ENCODE measurements at places on chromosomes 2 and 18.

DNA sequence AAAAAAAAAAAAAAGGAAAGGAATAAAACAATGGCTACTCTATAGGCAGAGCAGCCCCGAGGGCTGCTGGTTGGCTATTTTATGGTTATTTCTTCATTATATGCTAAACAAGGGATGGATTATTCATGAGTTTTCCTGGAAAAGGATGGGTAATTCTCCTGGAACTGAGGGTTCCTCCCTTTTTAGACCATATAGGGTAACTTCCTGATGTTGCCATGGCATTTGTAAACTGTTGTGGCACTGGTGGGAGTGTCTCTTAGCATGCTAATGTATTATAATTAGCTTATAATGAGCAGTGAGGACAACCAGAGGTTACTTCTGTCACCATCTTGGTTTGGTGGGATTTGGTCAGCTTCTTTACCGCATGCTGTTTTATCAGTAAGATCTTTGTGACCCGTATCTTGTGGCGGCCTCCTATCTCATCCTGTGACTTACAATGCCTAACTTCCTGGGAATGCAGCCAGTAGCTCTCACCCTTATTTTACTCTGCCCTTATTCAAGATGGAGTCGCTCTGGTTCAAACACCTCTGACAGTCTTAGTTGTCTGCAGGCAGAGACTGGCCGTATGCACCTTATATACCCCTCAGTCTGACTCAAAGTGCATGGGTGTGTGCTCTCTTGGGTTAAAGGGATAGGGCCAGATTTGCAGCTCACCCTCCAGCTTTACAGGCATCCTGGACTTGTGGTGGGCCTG lies 57.7 kb downstream of the HAUS1 start:
- DNase-seq, result no peak

DNA sequence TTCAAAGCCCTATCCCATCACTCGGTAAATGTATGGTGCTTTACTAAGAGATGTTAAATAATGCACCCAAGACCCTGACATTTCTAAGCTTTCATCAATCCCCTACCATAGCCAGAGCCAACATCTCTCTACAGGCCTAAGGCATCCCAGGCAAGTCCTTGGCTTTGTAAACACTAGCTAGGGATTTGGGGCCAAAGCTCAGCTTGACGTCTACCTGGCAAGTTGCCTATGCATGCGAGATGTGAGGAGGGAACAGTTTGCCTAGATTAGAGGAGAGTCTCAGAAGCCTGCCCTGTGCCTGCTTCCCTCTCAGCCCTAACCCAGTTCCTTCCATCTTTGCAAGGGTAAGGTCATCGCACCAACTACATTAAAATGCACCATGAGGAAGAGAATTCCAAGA lies 221.5 kb upstream of the NCKAP5 start:
- no peak for DNase-seq

DNA sequence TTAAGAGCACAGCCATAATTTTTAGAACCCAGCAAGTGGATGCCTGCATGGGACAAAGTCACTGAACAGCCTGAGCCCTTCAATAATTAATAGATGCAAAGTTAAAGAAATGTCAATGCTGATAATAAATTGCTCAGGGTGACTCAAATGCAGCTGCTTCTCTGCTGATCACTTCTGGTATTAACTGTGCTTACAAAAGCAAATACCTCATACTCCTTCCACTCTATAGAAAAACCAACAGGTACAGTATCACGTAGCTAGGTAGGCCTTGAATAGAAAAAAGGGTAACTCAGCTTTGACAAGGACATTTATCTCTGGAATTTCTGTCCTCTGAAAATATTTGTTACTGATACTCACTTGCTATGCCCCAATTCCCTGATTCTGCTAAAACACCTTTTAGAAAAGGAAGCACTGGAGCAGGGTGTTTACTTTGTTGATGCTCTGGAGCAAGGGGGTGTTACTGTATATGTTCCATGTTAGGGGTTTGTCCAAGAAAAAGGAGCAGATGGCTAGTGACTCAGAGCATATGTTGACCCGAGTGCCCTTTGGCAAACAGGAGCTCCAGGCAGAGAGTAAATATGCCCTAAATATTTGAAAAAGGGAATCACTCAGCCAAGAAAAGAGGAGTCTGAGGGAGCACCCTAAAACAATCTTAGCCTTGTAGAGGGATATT lies 59.1 kb upstream of the RTN4 start:
- DNase-seq, result peak; percentile 56

GRCh38 chr2:171018522-171018921 lies 89.5 kb downstream of the GORASP2 start:
- no peak for DNase-seq

DNA sequence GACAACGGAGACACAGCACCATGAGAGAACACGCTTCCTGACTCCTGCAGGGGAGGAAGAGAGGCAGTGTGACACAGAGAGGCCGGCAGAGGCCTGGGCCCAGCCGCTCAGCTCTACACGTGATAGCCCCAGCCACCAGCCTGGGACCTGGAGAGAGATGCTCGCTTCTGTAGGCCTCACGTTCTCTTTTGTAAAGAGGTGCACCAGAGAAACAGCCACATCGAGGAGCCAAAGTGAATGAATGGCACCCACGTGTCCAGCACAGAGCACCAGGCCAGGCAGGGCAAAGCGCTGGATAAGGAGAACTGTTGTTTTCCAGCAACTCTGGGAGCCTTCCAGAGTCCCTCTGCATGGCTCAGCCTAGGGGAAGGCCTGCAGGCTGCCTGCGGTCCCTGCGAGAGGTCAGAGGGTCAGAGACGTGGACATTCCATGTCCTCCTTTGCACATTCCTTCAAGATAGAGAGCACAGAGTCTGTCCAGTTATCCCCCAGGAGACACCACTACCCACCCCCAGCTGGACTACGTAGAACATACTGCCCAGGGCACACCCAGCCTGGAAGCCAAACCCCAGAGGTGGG lies 14.2 kb downstream of the LIMS2 start:
- no peak for DNase-seq

DNA sequence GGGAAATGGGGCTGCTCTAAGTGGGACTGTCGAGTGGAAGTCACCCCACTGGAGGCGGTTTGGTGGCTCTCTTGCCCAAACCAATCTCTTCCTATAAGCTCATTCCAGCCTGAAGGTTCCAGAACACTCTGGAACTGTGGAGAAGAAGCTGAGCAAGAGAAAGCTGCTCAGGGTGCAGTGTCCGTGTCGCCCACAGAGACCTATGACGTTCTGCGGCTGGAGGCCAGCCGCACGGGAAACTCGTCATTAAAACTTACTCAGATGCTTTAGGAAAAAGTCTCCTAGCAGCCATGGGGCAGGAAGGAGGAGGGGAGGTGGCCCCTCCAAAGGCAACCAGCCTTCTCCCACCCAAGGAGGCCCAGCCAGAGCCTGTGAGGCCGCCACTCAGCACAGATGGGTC lies 41.7 kb downstream of the ADCY3 start:
- no peak for DNase-seq

DNA sequence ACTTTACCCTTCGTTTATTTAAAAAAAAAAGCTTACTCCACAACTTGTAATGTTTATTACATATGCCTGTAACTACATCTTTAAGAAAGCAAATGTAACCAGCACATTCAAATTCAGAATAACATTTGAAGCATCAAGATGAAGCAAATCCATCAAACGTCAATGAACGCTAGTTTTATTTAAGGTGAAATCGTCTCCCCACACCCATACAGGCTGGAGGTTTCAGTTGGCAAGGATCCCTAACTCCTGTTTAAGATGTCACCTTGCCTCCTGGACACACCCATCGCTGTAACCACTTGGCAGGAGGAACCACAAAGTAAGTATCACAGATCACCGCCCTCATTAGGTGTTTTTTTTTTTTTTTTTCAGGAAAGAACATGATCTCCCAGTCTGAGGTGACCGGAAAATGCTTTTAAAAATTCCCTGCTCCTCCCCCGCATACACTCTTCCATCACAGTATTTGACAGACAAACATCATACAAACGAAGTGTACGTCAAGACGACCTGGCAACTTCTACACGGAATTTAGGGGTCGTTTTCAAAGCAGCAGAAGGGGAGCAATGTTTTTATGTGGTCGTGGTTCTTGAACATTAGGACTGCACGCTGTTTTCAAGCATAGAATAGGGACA lies 19.7 kb upstream of the STPG4 start:
- peak; percentile 87 for DNase-seq

DNA sequence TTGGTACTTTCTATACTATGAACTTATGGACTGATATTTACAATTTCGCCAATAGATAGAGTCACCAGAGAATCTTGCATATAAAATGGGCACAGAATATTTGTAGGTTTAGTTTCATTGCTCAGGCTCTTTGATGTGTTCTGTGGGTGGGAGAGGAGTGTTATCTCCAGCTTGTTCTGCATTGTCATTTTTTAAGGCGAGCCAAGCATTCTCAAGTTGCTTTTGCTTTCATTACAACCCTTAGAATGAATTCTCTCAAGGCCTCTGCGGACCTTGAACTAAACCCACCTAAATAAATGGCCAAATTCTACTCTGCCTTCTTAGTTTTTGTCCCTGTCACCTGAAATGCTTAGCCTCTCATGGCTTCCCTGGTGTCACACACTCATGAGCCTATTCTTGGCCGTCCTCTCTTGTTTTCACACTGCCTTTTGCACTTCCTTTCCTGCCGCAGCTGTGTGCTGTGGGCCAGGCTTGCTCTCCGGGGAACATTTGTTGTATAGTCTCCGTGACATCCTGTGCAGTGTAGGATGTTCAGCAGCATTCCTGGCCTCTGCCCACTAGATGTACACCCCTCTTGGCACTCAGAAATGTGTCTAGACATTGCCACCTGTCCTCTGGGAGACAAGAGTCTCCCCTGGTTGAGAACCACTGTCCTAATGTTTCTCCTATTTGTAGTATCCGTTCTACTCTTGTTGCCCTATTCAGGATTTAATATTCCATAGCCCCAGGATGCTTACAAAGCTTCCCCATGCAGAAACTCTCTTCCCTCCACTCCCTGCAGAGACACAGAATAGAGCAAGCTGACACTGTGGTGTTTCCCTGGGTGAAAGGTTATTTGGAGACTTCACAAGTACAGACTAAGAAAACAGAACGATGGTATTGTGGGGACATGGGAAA lies 255.6 kb downstream of the PTPRM start:
- no peak for DNase-seq

DNA sequence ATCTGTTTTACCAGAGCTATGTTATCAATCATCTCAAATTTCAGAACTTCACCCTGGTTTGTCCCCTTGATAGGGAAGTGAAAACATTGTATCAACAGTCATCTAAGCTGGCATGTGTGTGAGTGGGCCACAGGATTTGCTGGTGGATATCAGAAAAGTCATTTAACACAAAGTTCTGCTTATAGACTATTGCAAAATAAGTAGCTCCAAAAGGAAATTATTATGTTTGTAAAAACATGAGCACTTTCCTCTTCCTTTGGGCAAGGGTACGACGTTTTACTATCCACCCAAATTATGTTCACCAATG lies 20.7 kb upstream of the COPS8 start:
- no peak for DNase-seq

GRCh38 chr2:153478289-153479261 lies at the start of gene RPRM:
Gene RPRM (minus strand): TSS chr2:153478762. CDS start chr2:153478565, 197 bp downstream.
- DNase-seq, result peak; percentile 24

- peak; percentile 44 for DNase-seq
Measured at GRCh38 chr2:60641811-60642788, 88.6 kb upstream of the BCL11A start.

DNA sequence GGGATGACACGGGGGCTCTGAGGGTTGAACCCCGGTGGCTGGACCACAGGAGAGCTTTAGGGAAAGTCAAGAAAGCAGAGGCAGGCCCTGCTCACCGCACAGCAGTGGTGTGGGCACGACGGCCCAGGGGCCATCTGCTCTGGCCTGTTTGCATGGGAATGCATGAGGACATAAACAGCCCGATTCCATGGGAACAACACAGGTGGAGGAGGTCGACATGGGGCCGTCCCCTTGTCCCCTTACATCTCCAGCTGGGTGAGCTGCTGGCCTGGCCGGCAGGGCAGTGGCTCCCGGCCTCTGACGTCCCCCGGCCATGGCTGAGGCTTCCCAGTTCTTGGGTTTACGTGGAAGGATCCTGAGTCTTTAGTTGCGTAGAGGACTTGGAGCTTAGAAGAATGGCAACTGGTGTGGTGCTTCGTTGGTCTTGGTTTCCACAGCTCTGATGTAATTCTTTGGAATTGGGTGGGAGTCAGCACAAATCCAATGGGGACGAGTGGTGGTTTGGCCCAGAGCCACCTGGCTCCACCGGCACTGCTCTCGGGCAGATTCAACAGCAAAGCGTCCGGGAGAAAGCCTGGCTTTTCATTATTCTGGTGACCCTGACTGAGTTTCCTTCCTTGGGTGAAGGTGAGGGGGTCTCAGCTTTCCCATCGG lies 98.3 kb upstream of the HDAC4 start:
- DNase-seq, result no peak

- peak; percentile 19 for DNase-seq
Measured at GRCh38 chr18:55546851-55547704, 40.9 kb downstream of the TCF4 start.

DNA sequence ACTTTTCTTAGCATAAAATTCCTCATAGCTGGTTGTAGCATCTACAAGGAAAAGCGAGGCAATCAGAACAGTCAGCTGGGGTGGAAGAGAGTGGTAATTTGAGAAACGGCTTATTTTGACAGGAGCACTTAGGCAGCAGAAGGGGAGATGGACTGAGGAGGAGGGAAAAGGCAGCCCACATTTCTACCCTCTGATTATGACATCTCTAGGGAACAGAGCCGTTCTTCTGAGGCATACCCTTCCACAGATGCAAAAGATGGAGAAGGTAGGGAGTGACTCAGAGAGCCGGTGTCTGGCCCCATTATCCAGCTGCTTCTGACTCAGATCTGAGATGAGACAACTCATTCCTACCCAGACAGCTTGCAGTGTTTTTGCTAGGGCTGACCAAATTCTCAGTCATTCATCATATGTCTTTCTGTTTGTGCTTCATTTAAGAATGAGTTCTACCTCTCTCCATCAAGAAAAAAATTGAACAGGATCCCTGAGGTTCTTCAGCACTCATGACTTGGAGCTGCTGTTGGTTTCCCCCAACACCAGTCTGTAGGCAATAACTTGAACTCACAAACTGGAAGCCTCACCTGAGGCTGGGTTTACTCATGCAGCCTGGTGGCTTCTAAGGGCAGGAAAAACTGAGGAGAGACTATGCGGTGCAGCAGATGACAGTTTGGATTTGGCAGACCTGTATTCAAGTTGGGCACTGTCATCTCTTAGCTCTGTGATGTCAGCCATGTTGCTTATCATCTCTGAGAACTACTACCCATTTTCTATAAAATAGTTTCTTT lies 15.9 kb upstream of the SEC11C start:
- DNase-seq, result peak; percentile 96

- peak; percentile 84 for DNase-seq
Measured at GRCh38 chr2:118718921-118719320, 128.5 kb downstream of the EN1 start.

GRCh38 chr2:167388497-167388896 lies 500.2 kb downstream of the XIRP2 start:
- DNase-seq, result no peak

GRCh38 chr2:237662671-237663093 lies 35.3 kb downstream of the LRRFIP1 start:
- peak; percentile 95 for DNase-seq

GRCh38 chr2:202643012-202643858 lies 8.5 kb downstream of the FAM117B start:
- DNase-seq, result no peak

- no peak for DNase-seq
Measured at GRCh38 chr2:85235281-85235680, 92.5 kb downstream of the TGOLN2 start.
